ENCODE measurements at places on chromosomes 4 and X. TPM values are rescaled to one million over a fixed set of nuclear protein-coding genes. Genes with fewer than 3 reads are reported as not detected.

Gene MAP7D2
- 6.5 TPM for total RNA-seq

Gene PUDP
- 75.0 TPM for total RNA-seq

Gene OPRPN
- not detected for total RNA-seq

Gene APBB2
- 72.7 TPM for total RNA-seq

Gene CCDC110
- 0.14 TPM for total RNA-seq

Gene BLOC1S4
- total RNA-seq, result 25.1 TPM

Gene ADAMTS3
- 2.7 TPM for total RNA-seq

Gene NOCT
- 14.1 TPM for total RNA-seq

Gene LEF1
- total RNA-seq, result 62.1 TPM

Gene PLAC1
- not detected for total RNA-seq

Gene SLC6A8
- total RNA-seq, result 123 TPM

Gene TMEM156
- total RNA-seq, result not detected

Gene IQSEC2
- 1.7 TPM for total RNA-seq

Gene CENPVL2
- 1.6 TPM for total RNA-seq

Gene MAGT1
- 41.0 TPM for total RNA-seq

Data from neural crest cell (in vitro differentiated cells).